ENCODE measurements at places on chromosomes 2 and 18.

DNA sequence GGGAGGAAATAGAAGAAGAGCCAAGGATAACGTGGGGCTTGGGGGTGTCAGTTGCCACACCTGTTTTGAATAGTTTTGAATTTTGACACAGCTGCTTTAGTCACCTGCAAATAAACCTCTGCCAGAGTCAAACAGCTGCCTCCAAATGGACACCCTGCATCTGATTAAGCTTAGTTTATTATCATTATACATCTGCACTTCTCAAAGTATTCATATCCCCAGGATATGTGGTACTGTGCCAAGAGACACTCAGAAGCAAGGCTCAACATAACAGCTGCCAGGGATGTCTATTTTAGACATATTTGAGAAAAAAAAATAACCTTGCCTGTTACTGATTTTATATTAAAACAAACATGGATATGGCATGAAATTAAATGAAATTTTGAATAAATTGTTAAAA, 122.5 kb upstream of the WDR75 start:
- H3K27ac ChIP-seq: no peak overlapping the region
- no peak overlapping the region for H3K4me3 ChIP-seq
- no peaks in the 10 kb centered on the region for H3K27me3 ChIP-seq

- DNase-seq: no peak
- peaks cover 14% of the 10 kb centered on the region for H3K27me3 ChIP-seq
- H3K27ac ChIP-seq: no peak overlapping the region
- H3K36me3 ChIP-seq: no peaks in the 10 kb centered on the region
Observed at GRCh38 chr2:176165370-176166050, 8.4 kb downstream of the HOXD3 start.

DNA sequence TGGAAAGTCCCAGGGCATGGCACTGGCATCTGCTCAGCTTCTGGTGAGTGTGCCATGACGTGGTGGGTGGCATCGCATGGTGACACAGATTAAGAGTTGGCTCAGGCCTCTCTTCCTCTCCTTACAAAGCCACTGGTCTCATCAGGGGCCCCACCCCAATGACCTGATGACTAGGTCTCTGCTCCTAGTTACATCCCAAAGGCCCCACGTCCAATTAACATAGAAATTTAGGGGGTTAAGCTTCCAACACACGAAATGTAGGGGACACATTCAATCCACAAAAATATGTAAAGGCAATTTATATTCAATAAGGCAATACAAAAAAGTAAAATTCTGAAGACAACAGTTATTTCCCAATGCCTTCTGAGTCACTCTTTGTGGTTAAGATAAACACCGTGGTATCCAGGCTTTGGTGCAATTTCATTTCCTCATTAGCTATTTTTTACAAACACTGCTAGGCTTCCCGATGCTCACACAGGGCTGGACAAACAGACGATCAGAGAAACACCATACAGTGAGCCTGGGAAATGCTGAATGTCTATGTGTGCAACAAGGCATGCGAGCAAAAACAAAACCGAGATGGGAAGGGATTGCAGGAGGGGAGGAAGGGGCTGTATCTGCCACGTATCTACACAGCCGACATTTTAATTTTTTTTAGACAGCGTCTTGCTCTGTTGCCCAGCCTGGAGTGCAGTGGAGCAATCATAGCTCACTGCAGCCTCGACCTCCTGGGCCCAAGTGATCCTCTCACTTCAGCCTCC, 67.2 kb downstream of the MBP start:
- H3K27ac ChIP-seq: no peak overlapping the region
- H3K4me3 ChIP-seq: no peak overlapping the region
- no peaks in the 10 kb centered on the region for H3K36me3 ChIP-seq
- no peaks in the 10 kb centered on the region for H3K27me3 ChIP-seq
- peaks cover 22% of the 10 kb centered on the region for H3K4me1 ChIP-seq

DNA sequence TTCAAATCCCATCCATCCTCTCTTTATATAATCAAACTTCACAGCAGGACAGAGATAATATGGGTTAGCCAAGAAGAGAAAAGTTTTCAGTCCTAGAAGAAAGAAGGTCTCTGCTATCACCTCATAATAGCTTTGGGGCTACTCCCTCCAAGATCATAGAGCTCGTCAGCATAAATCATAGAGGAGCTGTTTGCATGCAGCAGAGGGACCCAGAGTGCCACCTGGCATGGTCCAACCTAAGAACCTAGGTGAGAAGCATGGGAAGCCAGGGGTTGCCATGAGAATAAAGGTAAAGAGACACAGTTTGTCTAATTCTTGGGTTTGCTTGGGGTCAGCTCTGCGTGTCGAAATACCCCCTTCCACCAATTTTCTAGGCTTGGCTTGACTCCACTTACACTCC, 87.1 kb upstream of the CYP1B1 start:
- H3K4me1 ChIP-seq: no peaks in the 10 kb centered on the region
- no peak for DNase-seq
- no peak overlapping the region for H3K4me3 ChIP-seq
- no peaks in the 10 kb centered on the region for H3K27me3 ChIP-seq

DNA sequence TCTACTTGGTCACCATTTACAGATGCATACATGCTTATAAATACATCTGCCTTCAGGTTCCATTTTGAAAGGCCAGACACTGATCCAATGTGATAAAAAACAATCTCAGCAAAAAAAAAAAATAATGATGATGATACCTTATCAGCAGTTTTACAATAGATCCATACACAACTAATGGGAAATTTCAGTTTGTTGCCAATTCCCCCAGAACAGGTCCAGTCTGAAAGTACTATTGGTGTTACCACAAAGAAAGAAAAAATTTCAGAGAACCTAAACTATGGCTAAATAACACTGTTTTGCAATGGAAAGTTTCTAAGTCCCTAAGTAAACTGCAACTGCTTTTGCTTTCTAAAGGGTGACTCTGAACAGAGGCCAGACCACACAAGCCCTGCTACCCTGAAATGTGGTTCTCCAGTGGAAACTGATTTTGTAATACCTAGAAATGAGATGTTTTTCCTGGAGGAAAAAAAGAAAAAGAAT, 54.1 kb downstream of the LPIN2 start:
- H3K27ac ChIP-seq: peak overlapping the region; percentile 2
- no peak overlapping the region for H3K4me3 ChIP-seq
- H3K36me3 ChIP-seq: peaks cover 12% of the 10 kb centered on the region

GRCh38 chr2:36433311-36434217, 78.0 kb downstream of the CRIM1 start:
- H3K36me3 ChIP-seq: peaks cover 10% of the 10 kb centered on the region
- DNase-seq: peak; percentile 97
- no peaks in the 10 kb centered on the region for H3K27me3 ChIP-seq
- peak overlapping the region; percentile 5 for H3K27ac ChIP-seq

DNA sequence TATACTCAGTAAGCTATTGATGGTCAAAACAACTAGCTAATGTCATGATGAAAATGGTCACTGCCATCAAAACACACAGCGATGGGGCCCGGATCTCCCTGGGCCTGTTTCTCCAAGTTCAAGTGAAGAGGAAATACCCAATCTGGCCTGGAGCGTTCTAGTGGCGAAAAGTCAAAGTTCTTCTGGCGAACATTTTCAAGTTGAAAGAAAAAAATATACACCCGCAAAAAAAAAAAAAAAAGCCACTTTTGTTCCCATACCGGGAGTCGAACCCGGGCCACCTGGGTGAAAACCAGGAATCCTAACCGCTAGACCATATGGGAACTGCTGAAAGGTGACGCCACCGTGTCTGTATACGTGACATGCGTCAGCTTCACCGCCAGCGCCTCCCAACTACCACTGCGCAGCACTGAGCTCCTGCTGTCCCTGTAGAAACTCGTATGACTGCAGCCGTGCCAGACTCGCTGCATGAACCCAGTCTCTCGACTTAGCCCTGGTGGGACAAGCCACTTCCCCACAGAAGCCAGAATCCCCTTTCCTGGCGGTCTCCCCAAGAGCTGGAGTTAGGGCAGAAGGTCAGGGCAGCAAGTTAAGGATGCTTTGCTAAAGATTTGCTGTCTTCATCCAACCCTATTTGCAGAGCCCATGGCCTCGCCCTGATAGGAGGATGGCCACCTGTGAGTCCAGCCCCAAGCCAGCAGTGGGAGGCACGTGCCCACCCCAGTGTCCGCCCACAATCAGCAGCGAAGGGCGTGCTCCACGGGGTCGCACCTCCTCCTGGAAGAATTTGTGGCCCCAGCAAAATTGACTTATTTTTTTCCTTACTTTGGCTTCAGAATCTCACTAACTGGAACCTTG, 5.6 kb upstream of the IMP4 start:
- H3K4me3 ChIP-seq: peak overlapping the region; percentile 76
- H3K27me3 ChIP-seq: peaks cover 8% of the 10 kb centered on the region
- DNase-seq: peak; percentile 86
- H3K27ac ChIP-seq: peak overlapping the region; percentile 63
- peaks cover 54% of the 10 kb centered on the region for H3K4me1 ChIP-seq
- H3K36me3 ChIP-seq: peaks cover 5% of the 10 kb centered on the region

- peak overlapping the region; percentile 85 for H3K4me3 ChIP-seq
- H3K27ac ChIP-seq: peak overlapping the region; percentile 53
- peaks cover 47% of the 10 kb centered on the region for H3K4me1 ChIP-seq
- no peaks in the 10 kb centered on the region for H3K27me3 ChIP-seq
- no peaks in the 10 kb centered on the region for H3K36me3 ChIP-seq
Observed at GRCh38 chr18:79952456-79952995, 1.1 kb upstream of the SLC66A2 start.

DNA sequence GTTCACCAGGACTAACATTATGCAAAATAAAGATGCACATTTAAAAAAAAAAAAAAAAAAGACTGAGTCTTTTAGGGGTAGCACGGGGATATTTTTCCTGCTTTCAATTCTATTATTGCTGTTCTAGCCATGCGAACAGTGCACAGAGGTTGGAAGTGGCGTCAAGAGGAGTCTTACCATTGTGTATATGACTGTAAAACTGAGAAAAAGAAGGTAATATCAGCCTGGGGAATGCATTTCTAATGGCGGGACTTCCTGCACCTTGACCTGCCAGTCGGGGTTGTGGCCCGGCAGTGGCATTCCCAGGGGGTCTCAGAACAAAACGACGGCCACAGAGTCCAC, 48.5 kb upstream of the ATP6V1B1 start:
- no peak for DNase-seq
- H3K4me3 ChIP-seq: peak overlapping the region; percentile 48
- H3K27me3 ChIP-seq: peaks cover 4% of the 10 kb centered on the region
- peaks cover 37% of the 10 kb centered on the region for H3K4me1 ChIP-seq

GRCh38 chr2:238122287-238123217, 15.9 kb upstream of the KLHL30 start:
- no peaks in the 10 kb centered on the region for H3K36me3 ChIP-seq

GRCh38 chr2:10762651-10763460, 41.4 kb downstream of the ATP6V1C2 start:
- H3K36me3 ChIP-seq: no peaks in the 10 kb centered on the region
- peaks cover 5% of the 10 kb centered on the region for H3K27me3 ChIP-seq
- DNase-seq: no peak

DNA sequence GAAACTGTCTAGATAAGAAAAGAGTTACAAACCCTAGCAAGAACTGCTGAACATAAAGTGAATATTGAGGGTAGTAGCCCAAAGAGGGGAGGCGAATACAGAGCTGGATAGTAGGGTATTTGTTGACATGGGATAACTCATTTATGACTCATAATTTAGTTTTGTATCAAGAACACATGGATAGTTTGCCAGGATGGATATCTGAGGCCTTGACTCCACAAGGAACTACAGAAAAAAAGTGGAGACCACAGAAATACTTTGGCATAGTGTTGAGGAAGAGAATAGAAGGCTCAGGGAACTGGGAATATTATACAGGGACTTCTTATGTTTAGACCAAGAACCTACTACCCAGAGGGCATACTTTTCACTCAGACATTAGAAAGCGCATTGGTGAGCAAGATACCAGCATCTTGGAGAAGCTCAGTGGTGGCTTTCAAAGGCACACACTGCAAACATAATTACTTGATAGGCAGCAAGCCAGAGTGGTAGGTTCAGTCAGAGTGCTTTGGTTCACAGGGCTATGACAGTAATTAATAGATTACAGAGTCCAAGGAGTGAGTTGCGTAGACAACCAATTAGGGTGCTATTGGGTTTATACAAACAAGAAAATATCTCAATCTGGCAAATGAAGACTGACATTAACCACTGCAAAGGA, 51.9 kb upstream of the ZBTB7C start:
- H3K27me3 ChIP-seq: no peaks in the 10 kb centered on the region
- no peak for DNase-seq
- H3K36me3 ChIP-seq: no peaks in the 10 kb centered on the region
- peaks cover 10% of the 10 kb centered on the region for H3K4me1 ChIP-seq
- H3K27ac ChIP-seq: no peak overlapping the region
- H3K4me3 ChIP-seq: no peak overlapping the region

DNA sequence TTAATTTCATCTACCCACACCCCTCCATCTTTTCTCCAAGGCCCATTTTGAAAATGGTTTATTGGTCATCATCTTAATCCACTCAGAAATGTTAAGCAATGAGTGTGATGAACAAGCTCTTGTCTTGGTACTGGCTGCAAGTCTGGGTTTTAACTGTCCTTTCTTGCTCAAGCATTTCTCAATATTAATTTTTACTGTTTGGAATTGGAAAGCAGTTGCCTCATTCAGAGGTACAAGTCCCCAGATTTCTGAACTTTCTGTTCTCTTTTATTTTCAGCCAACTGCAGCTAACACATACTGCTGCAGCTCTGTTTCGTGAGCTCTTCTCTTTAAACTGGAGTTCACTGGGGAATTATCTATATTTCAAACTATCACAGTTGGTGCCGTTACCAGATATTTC, 99.4 kb upstream of the TEX51 start:
- no peak overlapping the region for H3K27ac ChIP-seq
- H3K36me3 ChIP-seq: no peaks in the 10 kb centered on the region
- H3K4me1 ChIP-seq: no peaks in the 10 kb centered on the region
- no peak overlapping the region for H3K4me3 ChIP-seq
- DNase-seq: no peak

DNA sequence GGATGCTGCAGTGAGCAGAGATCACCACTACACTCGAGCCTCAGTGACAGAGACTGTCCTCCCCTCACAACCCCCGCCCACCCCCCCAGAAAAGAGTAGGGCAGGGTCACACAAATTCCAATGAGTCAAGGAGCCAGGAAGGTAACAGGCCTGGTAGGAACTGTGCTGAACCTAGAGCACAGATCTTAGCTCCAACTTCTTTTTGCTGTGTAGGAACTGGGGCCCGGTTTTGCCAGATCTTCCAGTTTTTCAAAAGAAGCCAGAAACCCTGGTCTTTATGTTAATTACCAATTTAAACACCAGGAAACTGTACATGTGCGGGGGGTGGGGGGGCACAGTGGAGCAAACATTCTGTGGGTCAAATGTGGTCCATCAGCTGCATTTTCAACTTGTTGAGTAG, 71.0 kb downstream of the PRPF40A start:
- H3K4me3 ChIP-seq: no peak overlapping the region
- no peaks in the 10 kb centered on the region for H3K27me3 ChIP-seq
- H3K4me1 ChIP-seq: peaks cover 27% of the 10 kb centered on the region
- no peak overlapping the region for H3K27ac ChIP-seq
- peaks cover 56% of the 10 kb centered on the region for H3K36me3 ChIP-seq

DNA sequence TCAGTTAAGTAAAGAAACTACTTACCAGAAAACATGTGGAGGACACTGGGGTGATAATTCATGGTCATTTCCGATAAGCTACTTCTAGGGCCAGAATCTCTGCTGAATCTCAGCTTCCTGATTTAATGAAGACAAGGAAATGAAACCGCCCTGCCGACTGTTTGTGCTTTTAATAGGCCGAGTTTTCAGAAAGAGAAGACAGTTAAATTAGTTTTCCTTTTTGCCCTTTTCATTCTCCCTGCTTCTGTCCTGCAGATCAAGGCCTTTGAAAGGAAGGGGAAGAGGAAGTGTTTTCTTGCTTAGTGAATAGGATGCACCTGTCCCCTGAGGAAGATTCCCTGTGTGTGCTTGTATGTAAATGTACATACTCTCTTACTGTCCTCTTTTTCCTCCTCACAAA, 126.6 kb downstream of the SH3RF3 start:
- H3K27ac ChIP-seq: no peak overlapping the region
- no peaks in the 10 kb centered on the region for H3K4me1 ChIP-seq

GRCh38 chr2:130186391-130186790, 4.3 kb downstream of the MZT2B start:
- H3K27ac ChIP-seq: no peak overlapping the region
- H3K36me3 ChIP-seq: peaks cover 3% of the 10 kb centered on the region
- peaks cover 31% of the 10 kb centered on the region for H3K4me1 ChIP-seq
- H3K4me3 ChIP-seq: no peak overlapping the region

Data from HepG2 (cell line).